Fibroblast of villous mesenchyme (primary cell): ENCODE measurements at places on chromosomes 2 and 18.

GRCh38 chr2:42568401-42569115 lies at the start of gene MTA3:
Gene MTA3, plus strand, starts transcription at chr2:42568632. Its CDS starts 114 bp downstream, at chr2:42568746.
- peak; percentile 20 for DNase-seq

- no peak for DNase-seq
These were observed 201.5 kb upstream of the SLC35G4 start for GRCh38 chr18:11407940-11408339.

DNA sequence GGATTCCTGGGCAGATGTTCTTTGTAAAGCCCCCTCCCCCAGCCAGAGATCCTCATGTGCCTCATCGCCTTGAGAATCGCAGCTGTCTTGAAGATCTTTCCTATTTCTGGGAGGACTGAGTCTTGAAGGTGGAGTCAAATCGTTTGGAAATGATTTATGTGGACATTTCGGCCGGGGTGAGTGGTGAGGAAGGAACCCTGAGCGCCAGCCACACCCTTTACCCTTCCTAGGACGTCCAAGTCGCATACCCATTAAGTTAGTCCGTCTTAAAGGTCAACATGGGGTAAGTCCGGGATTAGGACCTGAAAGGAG lies 84.9 kb upstream of the ZCCHC2 start:
- peak; percentile 37 for DNase-seq

- DNase-seq: no peak
These were observed 282.6 kb downstream of the CBLN2 start for GRCh38 chr18:72261590-72261989.

- no peak for DNase-seq
These were observed 52.7 kb upstream of the ODC1 start for GRCh38 chr2:10500601-10501361.

GRCh38 chr2:46481198-46482193 lies 2.1 kb downstream of the TMEM247 start:
- DNase-seq: peak; percentile 98

GRCh38 chr18:57864615-57865121 lies 61.6 kb upstream of the ATP8B1 start:
- DNase-seq: no peak

DNA sequence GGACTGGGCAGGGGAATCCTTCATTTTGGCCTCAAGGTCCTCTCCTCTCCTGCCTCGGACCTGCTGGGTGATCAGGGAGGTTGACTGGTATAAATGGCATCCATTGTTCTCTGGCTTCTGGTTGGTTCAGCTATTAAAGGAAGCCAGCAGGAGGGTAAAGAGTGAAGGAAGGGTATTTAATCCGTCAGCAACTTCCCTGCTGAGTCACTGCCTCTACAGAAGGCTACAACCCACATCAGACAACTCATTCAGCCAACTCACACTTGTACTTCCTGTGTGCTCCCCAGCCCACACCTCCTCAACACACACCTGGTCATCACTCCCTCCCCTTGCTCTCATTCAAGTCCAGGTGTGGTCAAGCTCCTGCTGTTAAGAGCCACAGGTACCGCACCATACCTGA lies 68.3 kb upstream of the MRPS9 start:
- DNase-seq: no peak

- peak; percentile 65 for DNase-seq
These were observed 498.0 kb downstream of the CCDC85A start for GRCh38 chr2:56681659-56682396.

GRCh38 chr18:70931942-70932814 lies 643.3 kb downstream of the SOCS6 start:
- DNase-seq: peak; percentile 11

- no peak for DNase-seq
These were observed 284.3 kb downstream of the GULP1 start for GRCh38 chr2:188576006-188576405.

DNA sequence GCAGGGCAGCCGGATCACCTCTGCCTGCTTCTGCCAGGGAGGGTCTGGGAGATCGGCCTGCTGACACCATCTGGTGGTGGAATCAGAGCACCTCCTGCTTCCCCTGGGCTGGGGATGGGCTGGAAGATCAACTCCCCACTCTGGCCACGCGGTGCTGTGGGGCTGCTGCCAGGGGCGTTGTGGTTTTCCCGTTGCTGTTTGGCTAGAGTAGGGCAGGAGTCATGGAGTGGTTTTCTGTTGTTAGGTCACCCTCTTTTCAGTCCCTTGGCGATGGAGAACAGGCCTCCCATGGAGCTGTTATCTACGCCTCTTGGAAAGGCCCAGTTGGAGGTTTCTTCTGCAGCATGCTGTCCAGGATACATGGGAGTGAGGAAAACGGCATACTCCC lies 15.2 kb downstream of the BCL2L11 start:
- peak; percentile 6 for DNase-seq

GRCh38 chr2:99715956-99716355 lies 226.1 kb upstream of the REV1 start:
- no peak for DNase-seq

GRCh38 chr2:64115808-64116598 lies 28.2 kb downstream of the PELI1 start:
- no peak for DNase-seq

- DNase-seq: no peak
These were observed 454.0 kb downstream of the NBAS start for GRCh38 chr2:15107137-15107536.

- no peak for DNase-seq
These were observed 10.3 kb downstream of the MPPE1 start for GRCh38 chr18:11897781-11898180.

- DNase-seq: no peak
These were observed 161.6 kb downstream of the BCL11A start for GRCh38 chr2:60391649-60392375.

DNA sequence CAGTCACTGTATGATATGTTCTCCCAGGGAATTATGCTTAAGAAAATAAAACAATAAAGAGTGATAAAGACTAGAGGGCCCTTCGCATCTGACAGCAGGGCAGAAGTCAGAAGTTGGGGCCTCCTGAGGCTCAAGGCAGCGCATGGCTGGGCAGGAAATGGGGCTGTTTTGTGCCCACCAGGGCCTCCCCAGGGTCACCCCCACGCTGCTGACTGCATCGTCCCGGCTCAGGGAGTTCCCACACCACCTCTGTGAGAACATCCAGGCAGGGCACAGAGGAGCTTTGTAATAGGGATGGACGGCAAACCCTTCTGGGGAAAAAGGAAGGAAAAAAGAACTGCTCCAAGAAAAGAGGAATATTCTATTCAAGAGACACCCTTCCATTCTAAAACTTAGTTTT lies 41.2 kb downstream of the PAX3 start:
- no peak for DNase-seq

DNA sequence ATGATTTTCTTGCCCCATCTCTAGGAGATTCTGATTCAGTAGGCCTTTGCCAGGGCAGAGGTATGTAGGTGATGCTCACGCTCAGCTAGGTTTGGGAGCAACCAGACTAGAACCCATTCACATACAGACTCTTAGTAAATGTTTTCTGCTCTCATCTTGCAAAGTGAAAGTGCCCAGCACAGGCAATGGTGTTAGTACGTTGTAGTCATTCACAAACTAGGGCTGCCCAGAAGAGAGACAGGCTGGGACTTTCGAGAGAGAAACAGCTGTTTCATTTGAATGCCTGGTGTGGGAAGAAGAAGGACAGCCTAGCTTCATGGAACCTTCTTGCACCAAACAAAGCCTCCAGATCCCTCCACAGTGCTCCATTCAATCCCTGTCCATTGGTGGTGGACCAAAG lies 19.4 kb downstream of the DDX18 start:
- no peak for DNase-seq

GRCh38 chr2:111618978-111619902 lies 264.8 kb downstream of the ANAPC1 start:
- DNase-seq: peak; percentile 23

GRCh38 chr2:121849236-121849635 lies 93.8 kb downstream of the TSN start:
- no peak for DNase-seq

DNA sequence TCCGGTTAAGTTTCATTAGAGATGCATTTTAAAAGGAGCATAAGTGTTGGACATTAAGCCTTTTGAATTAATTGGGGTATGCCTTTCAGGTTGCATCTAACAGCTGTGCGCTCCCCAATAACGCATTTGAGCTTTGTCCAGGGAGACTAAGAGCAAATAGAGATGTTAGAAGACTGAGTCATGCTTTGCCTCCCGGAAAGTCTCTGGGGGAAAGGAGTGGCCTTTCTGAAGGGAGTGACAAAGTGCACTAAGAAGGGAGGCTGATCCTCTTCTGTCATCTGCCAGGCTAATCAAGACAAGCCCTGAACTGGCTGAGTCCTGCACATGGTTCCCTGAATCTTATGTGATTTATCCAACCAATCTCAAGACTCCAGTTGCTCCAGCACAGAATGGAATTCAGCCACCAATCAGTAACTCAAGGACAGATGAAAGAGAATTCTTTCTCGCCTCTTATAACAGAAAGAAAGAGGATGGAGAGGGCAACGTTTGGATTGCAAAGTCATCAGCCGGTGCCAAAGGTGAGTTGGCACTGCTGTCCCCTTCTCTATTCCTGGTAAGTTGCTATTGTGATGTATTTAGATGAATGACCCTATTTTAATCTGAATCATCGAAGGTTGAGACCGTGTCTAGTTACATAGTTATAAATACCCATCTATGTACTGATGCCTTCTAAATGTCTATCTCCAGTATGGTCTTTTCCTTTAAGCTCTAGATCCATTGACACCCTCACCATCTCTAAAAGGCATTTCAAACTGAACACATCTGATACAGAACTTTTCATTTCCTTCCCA lies 12.1 kb downstream of the TTL start:
- DNase-seq: peak; percentile 50

DNA sequence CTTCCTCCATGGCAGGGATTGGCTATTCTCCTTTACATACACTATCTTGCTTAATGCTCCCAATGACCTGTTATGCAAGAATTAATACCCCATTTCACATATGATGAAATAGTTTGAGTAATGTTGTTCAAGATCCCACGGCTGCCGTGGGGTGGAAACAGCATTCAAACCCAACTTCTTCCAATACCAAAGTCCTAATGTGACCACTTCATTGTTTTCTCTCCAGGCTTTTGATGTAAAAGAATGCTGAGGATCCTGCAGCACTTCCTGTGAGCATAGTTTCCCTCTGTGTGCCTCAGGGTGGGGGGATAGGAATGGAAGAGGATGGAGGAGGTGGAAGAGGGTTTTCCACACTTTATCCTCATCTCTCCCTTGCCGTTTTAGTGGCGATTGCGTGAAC lies 199.4 kb downstream of the IRS1 start:
- DNase-seq: peak; percentile 43

GRCh38 chr2:133651861-133652260 lies 83.6 kb upstream of the NCKAP5 start:
- DNase-seq: no peak
